ENCODE measurements at places on chromosomes 1 and 21. TPM values are rescaled to one million over a fixed set of nuclear protein-coding genes. Genes with fewer than 3 reads are reported as not detected.

The TENT5C gene
- total RNA-seq: 0.32 TPM

The DYNLT5 gene
- 13.2 TPM for total RNA-seq

The LCE1E gene
- not detected for total RNA-seq

The PGLYRP4 gene
- total RNA-seq: not detected

The SHISAL2A gene
- not detected for total RNA-seq

The PEX19 gene
- total RNA-seq: 172 TPM

The NUF2 gene
- 33.7 TPM for total RNA-seq

The GPR161 gene
- total RNA-seq: 17.0 TPM

The CEP104 gene
- 17.9 TPM for total RNA-seq

The OR2L13 gene
- total RNA-seq: not detected

The KRTAP13-3 gene
- not detected for total RNA-seq

The UBQLN4 gene
- total RNA-seq: 51.0 TPM

The TLR5 gene
- 2.1 TPM for total RNA-seq

The THEM4 gene
- total RNA-seq: 37.5 TPM

The LYPD8 gene
- not detected for total RNA-seq

The GIPC2 gene
- total RNA-seq: 0.28 TPM

The NR1I3 gene
- total RNA-seq: 0.33 TPM

The GBP2 gene
- total RNA-seq: 2.4 TPM

The NBPF6 gene
- not detected for total RNA-seq

The TINAGL1 gene
- total RNA-seq: 10.3 TPM

The TTC39A gene
- 15.6 TPM for total RNA-seq

The LAX1 gene
- not detected for total RNA-seq

The HHIPL2 gene
- total RNA-seq: not detected

The SLAMF9 gene
- not detected for total RNA-seq

The PLA2G2F gene
- total RNA-seq: not detected

The HMGN2 gene
- 417 TPM for total RNA-seq

The OXCT2 gene
- 0.21 TPM for total RNA-seq

The ERG gene
- total RNA-seq: not detected

The SYPL2 gene
- total RNA-seq: 17.8 TPM

The KRTAP22-2 gene
- not detected for total RNA-seq

The SH2D5 gene
- 0.98 TPM for total RNA-seq

The PLXNA2 gene
- 35.1 TPM for total RNA-seq

The CDK11A gene
- total RNA-seq: 13.2 TPM

The FAM151A gene
- 0.21 TPM for total RNA-seq

The NR0B2 gene
- total RNA-seq: 3.9 TPM

The WLS gene
- 114 TPM for total RNA-seq

The OLIG2 gene
- total RNA-seq: 0.09 TPM

The TTC22 gene
- not detected for total RNA-seq

The PTCH2 gene
- total RNA-seq: 0.66 TPM

The OLFML2B gene
- total RNA-seq: 0.11 TPM

The TMEM82 gene
- total RNA-seq: 0.51 TPM
